ENCODE measurements at places on chromosomes 2 and 18. TPM values are rescaled to one million over a fixed set of nuclear protein-coding genes. Genes with fewer than 3 reads are reported as not detected.

GRCh38 chr2:207956771-207957170 lies 68.6 kb downstream of the PLEKHM3 start:
- H3K4me1 ChIP-seq = peaks cover 9% of the 10 kb centered on the region
- DNase-seq = no peak
- H3K36me3 ChIP-seq = peaks cover 13% of the 10 kb centered on the region
- H3K4me3 ChIP-seq = no peak overlapping the region
- no peaks in the 10 kb centered on the region for H3K27me3 ChIP-seq

DNA sequence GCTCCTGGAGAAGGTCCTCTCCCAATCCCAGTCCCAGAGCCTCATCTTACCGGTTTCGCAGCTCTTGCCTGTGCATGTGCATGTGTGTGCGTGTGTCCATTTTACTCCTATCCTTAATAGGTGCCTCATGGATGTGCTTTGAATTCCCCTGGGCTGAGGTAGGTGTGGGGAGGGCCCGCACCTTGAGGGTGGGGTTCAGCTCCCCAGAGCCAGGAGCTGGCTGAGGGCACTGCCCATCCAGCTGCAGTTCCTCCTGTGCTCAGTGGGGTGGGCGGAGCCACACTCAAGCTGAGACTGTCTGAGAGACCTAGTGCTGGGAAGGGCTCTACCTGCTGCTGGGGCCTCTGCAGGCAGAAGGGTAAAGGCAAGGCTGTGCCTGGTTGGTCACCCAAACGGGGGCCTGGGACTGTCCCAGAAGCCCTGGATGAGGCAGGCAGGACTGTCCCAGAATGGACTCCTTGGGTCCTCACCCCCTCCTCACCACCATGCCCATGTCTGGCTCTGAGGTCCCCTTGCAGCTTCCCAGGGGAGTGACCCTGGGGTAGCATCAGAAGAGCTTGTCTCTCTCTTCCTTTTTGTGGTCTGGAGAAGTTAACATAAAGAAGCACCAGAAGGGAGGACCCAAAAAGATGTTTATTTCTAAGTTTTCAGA lies 8.9 kb downstream of the GDF7 start:
- peaks cover 16% of the 10 kb centered on the region for H3K27me3 ChIP-seq
- H3K27ac ChIP-seq = no peak overlapping the region
- H3K36me3 ChIP-seq = no peaks in the 10 kb centered on the region

GRCh38 chr18:5414546-5414945 lies 119.0 kb upstream of the ZBTB14 start:
- peaks cover 14% of the 10 kb centered on the region for H3K27me3 ChIP-seq
- peaks cover 4% of the 10 kb centered on the region for H3K36me3 ChIP-seq
- no peak for DNase-seq
- peaks cover 5% of the 10 kb centered on the region for H3K4me1 ChIP-seq

DNA sequence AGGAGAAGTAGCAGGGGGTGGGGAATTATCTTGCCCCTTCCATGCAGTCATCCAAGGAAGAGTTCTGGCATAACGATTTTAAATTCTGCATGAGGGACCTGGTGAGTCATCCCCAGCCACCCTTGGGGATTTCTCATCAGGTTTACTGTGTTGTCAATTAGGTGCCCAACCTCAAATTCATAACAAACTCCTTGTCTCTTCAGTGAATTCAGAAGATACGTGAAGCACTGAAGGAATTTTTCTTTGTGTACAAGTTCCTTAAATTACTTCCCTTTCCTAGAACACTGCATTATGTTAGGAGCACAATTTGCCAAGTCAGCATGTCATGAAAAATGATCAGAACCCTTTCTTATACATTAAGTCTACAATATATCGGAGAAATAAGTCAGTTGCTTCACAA lies 70.8 kb upstream of the NOSTRIN start:
- H3K36me3 ChIP-seq = peaks cover 5% of the 10 kb centered on the region
- H3K27ac ChIP-seq = no peak overlapping the region
- H3K4me3 ChIP-seq = no peak overlapping the region
- peaks cover 8% of the 10 kb centered on the region for H3K4me1 ChIP-seq
- H3K27me3 ChIP-seq = no peaks in the 10 kb centered on the region

GRCh38 chr2:27885234-27885633 lies 5.0 kb downstream of the RBKS start:
- no peak overlapping the region for H3K4me3 ChIP-seq
- no peak overlapping the region for H3K27ac ChIP-seq
- peaks cover 6% of the 10 kb centered on the region for H3K4me1 ChIP-seq
- H3K36me3 ChIP-seq = no peaks in the 10 kb centered on the region

- H3K4me3 ChIP-seq = no peak overlapping the region
- H3K36me3 ChIP-seq = no peaks in the 10 kb centered on the region
- DNase-seq = peak; percentile 69
Measured at GRCh38 chr2:30862054-30862651, 54.9 kb upstream of the CAPN13 start.

POTEI gene
- not detected for total RNA-seq

Measured in naive thymus-derived CD8-positive, alpha-beta T cell (primary cell).